Foreskin melanocyte (primary cell): ENCODE measurements at places on chromosomes 5 and 9.

DNA sequence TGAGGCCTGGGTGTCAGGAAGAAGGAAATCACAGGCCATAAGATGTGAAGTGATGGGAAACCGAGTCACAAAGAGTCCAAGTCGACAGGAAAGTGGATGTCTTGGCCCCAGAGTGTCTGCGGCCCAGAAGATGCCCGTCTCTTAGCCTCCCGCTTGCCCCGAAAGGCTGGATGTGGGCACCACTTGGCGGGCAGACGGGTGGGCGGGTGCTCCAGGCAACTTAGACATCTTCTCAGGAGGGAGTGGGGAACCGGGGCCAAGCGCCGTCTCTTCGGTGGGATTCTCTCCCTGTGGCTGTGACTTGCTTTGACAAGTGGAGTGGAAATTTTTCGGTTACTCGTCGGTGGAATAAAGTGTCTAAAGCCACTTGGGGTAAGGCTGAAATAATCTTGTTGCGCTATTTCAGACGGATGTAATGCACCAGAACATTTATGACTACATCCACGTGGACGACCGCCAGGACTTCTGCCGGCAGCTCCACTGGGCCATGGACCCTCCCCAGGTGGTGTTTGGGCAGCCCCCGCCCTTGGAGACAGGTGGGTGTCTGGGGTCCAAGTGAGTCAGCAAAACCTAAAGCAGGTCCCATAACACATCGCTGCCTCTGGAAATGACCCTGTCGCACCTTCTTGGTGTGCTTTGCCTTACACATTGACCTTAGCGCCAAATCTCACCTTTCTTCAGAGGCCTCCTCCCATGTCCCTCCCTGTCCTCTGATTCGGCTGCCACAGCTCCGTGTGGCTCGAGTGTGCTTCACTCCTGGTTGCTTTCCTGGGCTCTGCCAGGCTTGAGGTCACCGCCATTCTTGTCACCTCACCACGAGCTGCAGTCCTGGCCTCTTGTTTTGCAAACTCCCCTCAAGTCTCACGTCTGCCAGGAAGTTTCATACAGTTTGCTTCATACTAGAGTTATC lies 20.4 kb upstream of the EXOC3 start:
- DNase-seq: no peak

DNA sequence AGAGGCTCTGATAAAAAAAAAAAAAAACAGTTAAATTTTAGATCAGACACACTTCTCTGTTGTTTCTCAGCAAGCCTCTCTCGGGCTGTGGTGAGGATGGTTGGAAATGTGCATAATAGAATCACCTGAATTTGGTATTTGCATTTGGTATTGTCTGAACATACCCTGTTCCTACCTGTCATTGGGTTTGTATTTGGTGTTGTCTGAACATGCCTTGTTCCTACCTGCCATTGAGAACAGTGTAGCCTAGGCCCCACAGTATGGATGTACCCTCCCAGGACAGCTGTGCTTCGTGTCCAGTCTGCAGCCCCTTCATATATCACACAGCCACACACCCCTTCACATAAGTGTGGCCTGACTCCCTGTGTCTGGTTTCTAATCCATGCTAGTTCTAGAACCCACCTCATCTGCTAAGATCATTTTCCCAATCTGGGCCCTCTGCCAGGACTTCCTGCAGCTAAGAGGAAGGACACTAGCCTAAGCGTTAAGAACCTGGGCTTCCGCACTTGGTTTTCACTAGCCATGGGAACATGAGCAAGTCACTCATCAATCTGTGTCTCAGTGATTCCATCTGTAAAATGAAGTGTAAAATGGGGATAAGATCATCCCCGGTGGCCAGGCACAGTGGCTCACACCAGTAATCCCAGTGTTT lies 49.2 kb downstream of the ITGA2 start:
- no peak for DNase-seq

- peak; percentile 60 for DNase-seq
Observed at GRCh38 chr5:59724482-59725391, 168.8 kb downstream of the PDE4D start.

DNA sequence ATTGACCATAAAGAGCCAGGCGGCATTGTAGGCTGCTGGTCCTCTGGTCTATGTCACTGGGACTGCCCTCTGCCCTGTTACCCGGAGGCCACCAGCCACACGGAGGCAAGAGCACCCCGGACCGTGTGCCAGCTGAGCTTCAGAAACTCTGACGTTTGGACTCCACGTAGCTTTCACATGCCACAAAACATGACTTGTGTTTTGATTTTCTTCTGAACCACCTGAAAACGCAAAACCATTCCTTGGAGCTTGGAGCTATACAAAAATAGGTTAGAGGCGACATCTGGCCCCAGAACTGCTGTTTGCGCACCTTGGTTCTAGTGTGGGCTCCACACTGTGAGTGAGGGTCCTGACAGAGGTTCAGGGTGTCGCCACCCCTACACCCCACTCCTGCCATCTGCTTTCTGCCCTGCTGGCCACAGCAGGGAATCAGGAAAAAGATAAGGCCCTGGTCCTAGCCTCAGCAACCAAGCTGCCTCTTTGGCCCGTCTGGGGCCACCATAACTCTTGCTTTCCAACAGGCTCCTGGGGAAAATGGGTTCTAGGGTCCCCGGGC lies 151.3 kb upstream of the IRX2 start:
- no peak for DNase-seq

DNA sequence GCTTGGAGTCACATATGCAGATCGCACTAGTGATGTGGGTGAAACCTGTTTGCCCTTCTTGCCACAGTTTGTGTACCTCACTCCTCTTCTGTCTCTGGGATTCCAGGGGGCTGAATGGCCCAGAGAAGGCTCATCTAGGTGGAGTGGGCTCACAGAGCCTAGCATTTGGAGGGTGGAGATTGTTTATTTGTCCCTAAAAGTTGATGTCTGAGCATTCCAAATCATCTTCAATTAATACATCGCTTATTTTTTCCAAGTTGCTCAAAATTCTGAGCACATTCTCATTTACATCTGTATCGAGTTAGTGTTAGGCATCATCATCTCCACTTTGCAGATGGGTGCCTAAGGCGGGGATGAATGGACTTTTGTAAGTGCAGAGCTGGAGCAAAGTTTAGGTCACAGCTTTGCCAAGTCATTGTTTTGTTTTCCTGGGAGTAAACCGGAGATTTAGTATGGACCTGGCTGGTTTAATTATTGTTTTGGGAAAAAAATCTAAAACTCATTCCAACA lies 2.0 kb downstream of the ABL1 start:
- peak; percentile 49 for DNase-seq

- no peak for DNase-seq
Observed at GRCh38 chr5:158958021-158958994, 141.4 kb downstream of the EBF1 start.

- peak; percentile 62 for DNase-seq
Observed at GRCh38 chr5:40402007-40402364, 277.7 kb upstream of the PTGER4 start.

GRCh38 chr5:33282696-33283095 lies 158.1 kb upstream of the TARS1 start:
- DNase-seq: no peak

- no peak for DNase-seq
Observed at GRCh38 chr5:95988877-95989276, 27.2 kb upstream of the ELL2 start.

- DNase-seq: no peak
Observed at GRCh38 chr9:136495238-136495800, 12.5 kb upstream of the SEC16A start.
